ENCODE measurements at places on chromosomes 13 and 19.
A peak's percentile ranks its signal among the peaks of the same experiment; 100 is the strongest.

DNA sequence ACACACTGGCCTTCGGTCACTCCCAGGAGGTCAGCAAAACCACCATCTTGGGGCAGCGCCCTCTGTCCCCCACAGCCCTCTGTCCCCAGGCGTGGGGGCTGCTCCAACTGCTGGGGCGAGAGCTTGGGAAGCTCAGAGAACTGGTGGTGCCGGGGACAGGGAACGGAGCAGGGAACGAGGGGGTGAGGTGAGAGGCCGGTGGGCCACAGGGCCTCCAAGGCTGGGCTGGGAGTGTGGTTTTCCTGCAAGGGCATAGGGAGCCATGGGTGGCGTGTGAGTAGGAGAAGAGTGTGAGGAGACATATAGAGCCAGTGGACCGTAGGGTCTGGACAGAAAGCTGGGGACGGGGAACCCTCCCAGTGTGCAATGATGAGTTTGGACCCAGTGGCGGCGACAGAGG, 34.1 kb downstream of the F2RL3 start:
- DNase-seq = no peak

DNA sequence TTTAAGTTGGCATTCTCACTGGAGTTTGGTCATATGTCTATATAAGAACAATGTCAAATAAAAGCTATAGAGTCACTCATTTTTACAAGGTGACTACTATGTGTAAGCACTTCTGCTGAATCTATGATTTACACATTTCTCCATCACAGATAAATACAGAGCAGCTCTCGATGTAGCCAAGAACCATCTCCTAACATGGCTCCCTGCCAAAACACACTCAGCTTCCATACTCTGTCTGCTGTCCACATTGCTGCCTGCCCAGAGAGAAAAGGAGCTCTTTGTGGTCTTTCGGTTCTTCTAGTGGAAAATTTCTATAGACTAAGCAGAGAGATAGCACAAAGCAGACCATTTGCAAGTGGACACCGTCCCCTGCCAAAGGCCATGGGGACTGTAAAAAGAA, 190.9 kb upstream of the KLF12 start:
- DNase-seq = no peak

DNA sequence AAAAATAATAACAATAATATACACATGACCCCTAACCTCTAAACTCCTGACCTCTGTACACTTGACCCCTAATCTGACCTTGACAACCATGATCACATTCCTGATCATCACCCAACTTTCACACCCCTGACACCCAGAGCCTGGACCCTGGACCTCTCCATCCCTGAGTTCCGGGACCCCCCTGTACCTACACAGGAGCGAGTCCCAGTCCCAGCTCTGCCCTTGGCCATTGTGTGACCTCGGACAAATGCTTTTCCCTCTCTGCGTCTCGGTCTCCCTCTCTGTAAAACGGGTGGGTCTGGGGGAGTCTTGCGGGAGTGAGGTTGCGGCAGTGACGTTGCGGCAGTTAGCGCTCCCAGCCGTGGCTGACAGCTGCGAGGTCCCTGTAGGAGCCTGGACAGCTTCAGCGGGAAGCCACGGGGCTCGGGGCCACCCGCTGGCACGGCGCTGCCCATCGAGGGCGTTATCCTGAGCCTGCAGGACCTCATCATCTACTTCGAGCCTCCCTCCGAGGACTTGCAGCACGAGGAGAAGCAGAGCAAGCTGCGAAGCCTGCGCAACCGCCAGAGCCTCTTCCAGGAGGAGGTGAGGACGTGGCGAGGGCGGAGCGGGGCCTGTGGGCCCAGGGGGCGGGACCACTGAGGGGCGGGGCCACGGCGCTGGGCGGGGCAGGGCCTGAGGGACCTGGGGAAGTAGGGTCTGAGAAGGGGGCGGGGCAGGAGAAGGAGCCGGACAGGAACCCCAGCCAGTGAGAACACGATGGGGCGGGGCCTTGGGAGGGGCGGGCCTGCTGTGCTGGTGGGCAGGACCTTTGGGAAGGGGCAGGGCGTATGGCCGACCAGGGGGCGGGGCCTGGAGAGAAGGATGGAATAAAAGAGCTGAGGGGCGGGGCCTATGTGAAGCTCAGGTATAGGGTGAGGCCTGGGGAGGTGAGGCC, 19.2 kb downstream of the RYR1 start:
- no peak for DNase-seq

DNA sequence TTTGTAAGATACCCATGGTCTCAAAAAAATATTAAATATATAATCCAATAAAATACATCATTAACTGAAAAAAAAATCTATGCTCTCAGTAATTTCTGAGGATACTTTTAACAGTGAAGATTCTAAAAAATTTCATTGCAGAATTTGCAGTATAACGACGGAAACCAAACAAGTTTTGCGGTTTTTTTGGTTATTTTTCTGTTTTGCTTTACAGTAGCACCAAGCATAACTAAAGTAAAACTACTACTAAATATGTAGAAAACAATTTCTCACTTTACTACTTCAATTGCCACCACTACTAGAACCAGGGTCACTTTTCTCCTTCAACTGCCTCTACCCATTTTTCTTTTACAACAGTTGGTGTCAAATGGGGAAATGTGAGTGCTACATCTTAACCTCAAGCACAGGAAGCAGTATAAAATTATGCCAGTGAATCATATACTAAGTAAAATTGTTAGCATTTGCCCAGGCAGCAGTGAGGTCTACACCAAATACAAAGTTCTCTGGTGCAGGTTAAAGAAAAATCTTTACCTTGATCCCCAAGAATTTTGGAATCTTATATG, 24.1 kb downstream of the MICU2 start:
- DNase-seq = no peak

DNA sequence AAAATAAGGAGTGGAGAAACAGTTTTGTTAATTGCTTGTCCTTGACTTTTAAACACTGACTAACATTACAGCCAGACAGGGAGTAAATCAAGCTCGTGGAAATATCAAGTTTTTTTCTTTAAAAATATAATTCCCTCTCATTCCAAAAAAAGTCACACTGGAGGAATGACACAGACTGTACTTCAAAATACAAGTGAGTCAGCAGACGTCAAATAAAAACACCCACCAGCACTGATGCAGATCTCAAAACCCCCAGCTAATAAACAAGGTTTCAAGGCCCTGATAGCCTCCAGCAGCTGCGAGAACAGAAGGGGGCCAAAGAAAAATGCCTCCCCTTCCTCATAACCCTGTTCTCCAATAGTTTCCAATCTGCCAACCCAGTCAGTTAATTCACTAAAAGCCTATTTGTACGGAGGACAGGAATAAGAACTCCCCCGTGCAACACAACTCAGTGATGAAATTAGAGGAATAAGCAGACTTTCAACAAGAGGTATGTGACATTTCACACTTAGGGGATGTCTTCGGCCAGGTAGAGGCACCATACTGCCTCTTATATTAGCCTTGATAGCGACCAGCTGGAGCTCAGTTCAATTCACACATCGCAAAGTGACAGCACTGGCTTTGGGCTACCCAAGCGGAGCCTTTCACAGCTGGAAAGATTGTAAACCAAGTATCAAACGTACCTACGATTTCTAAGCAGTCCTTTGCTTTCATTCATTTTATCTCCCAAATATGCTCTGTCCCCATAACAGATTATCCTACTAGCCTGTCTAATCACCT, 561.0 kb upstream of the KLF12 start:
- DNase-seq = no peak

DNA sequence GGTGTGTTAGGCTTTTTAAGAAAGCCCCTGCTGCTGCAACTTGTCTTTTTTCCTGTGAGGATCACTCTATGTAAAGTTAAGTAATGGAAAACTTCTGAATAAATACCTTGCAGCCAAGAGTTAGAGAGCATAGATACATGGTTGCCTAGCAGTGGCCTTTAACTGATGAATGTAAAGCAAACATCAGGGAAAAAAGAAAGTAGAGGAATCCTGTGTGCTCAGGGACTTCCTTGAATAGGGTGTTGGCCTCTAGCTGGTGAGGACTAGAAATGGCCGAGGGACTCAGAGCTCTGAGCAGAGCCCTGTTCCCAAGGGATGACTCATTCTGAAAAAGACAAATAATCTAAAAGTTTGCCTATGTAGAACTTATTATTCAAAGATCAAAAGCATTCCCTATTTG, 135.7 kb downstream of the MIPEP start:
- DNase-seq = no peak

- no peak for DNase-seq
Measured at GRCh38 chr13:35552172-35552844, 75.8 kb upstream of the MAB21L1 start.

DNA sequence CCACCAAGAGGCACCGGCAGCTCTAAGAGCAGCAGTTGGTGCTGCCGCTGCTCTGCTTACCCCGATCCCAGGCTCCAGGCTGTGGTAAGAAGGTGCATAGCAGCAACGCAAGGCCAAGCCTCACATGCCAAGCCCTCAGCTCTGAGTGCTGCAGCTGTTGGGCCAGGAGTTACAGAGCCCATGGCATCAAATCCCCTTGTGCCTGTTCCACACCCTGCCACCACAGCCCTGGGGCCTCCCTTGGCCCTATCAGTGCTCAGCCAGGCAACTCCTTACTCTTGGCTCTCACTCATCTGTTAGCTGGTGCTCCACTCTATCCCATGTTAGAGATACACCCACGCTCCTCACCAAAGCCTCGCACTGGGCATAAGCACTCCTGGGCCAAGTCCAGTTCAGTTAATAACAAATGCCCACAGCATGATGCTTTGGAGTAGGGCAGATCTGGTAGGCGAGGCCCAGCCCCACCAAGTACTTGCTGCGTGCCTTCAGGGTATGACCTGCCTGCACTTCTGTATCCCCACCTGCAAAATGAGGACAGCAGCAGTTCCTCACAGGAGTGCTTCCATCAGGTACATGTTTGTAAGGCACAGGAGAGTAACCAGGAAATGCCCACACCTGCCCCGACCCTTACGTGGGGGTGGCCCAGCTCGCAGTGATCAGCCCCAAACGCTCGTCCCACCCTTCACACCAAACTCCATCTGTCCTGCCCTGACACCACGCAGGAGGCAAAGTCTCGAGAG, 16.2 kb downstream of the AKAP8L start:
- no peak for DNase-seq

GRCh38 chr19:30407068-30407709, 35.0 kb downstream of the ZNF536 start:
- no peak for DNase-seq

DNA sequence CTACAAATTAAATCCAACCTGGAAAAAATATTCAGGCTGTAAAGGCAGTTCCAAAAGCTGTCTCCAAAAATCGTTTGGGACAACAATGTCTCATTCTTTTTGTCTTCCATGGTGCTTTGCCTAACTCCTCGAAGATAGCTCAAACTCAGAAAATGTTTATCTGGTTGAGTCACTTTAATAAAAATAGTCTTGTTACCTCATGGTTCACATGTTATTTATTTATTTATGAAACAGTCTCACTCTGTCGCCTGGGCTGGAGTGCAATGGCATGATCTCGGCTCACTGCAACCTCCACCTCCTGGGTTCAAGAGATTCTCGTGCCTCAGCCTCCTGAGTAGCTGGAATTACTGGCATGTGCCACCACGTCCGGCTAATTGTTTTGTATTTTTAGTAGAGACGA, 4.9 kb upstream of the BRD4 start:
- no peak for DNase-seq

GRCh38 chr19:7251494-7251893, 42.7 kb downstream of the INSR start:
- DNase-seq = peak; percentile 44

- no peak for DNase-seq
Measured at GRCh38 chr13:71591374-71591773, 275.6 kb downstream of the DACH1 start.

GRCh38 chr13:46679369-46680120, 117.4 kb downstream of the ESD start:
- DNase-seq = peak; percentile 25

- DNase-seq = no peak
Measured at GRCh38 chr13:42950181-42950580, 41.9 kb downstream of the EPSTI1 start.

- DNase-seq = no peak
Measured at GRCh38 chr13:109785892-109786450, 412 bp downstream of the IRS2 start.

DNA sequence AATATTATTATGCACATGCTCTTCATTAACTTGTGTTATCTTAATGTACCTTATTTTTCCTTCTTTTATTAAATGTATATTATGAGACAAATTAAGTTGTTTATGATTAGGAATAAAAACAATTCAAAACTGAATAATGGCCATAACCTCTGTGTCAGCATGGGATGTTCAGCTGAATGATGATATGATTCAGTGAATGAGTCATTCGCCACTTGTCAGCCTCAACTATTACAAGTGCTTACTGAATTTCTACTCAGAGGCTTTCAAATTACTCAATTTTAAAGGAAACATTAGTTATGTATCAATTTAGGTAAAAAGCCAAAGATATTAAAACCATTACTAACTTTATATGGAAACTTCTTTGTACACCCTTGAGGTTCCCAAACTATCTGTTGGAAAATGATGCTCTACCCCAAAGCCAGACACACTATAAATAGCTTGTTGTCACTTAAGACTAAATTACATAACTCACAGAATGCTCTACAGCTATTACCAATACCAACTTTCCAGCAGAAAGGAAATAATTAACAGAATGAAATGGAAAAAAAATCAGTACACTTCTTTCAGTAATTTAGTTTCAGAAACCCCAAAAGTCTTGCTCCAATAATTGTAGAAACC, 14.4 kb downstream of the LIG4 start:
- no peak for DNase-seq

- DNase-seq = no peak
Measured at GRCh38 chr19:45250216-45250831, 747 bp upstream of the MARK4 start.

DNA sequence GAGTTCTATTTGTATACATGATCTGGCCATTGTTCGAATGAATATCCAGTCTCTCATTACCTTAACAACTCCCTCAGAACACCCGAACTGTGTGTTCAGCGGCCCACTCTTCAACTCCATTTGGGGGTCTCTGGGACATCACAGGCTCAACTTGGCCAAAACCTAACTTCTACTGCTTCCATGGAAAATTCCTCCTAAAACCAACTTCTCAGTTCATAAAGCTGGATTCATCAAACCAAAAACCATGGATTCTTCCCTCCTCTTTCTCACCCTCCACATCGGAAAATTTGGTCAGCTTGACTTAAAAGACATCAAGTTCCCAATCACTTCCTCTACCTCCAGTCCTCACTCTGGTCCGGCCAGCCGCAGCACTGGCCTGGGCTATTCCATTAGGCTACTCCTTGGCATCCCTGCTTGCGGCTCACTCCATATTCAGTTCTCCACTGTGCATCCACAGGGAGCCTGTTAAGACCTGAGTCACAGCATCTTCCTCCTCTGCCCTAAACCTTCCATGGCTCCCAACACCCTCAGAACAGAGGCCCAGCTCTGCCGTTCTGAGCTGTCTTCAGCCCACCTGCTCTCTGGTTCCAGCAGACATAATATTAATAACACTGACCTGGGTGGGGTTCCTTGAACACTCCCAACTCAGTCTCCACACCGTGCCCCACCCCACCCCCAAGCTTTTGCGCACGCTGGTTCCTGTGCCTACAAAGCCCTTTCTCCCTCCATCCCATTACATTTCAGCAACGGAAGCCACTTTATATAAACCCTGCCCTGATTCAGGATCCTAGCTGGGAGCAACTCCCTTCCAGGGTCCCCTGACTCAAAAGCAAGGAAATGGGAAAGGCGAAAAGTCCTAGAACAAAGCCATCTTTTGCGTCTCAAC, 1.1 kb downstream of the ZNF792 start:
- no peak for DNase-seq

- DNase-seq = no peak
Measured at GRCh38 chr13:80690208-80690607, 349.3 kb upstream of the SPRY2 start.

GRCh38 chr19:2171349-2172145, 7.8 kb downstream of the DOT1L start:
- DNase-seq = peak; percentile 85

- no peak for DNase-seq
Measured at GRCh38 chr13:25990801-25991200, 61.0 kb downstream of the SHISA2 start.

- DNase-seq = peak; percentile 5
Measured at GRCh38 chr19:35228177-35228930, at the start of gene FAM187B. TSS of gene FAM187B (minus strand) at chr19:35228739. CDS start at chr19:35228680, 59 bp downstream.
